Upper lobe of right lung (tissue), 1 donor: ENCODE measurements at places on chromosomes 5 and 9. TPM values are rescaled to one million over a fixed set of nuclear protein-coding genes. Genes with fewer than 3 reads are reported as not detected.

NIPBL gene
- total RNA-seq, result 63.0 TPM

FLT4 gene
- total RNA-seq, result 38.6 TPM

- H3K4me1 ChIP-seq, result peaks cover 17% of the 10 kb centered on the region
- H3K27me3 ChIP-seq, result no peaks in the 10 kb centered on the region
- H3K4me3 ChIP-seq, result no peak overlapping the region
- H3K36me3 ChIP-seq, result no peaks in the 10 kb centered on the region
- DNase-seq, result no peak
These were observed 128.2 kb downstream of the RXRA start for GRCh38 chr9:134454476-134454857.

DNA sequence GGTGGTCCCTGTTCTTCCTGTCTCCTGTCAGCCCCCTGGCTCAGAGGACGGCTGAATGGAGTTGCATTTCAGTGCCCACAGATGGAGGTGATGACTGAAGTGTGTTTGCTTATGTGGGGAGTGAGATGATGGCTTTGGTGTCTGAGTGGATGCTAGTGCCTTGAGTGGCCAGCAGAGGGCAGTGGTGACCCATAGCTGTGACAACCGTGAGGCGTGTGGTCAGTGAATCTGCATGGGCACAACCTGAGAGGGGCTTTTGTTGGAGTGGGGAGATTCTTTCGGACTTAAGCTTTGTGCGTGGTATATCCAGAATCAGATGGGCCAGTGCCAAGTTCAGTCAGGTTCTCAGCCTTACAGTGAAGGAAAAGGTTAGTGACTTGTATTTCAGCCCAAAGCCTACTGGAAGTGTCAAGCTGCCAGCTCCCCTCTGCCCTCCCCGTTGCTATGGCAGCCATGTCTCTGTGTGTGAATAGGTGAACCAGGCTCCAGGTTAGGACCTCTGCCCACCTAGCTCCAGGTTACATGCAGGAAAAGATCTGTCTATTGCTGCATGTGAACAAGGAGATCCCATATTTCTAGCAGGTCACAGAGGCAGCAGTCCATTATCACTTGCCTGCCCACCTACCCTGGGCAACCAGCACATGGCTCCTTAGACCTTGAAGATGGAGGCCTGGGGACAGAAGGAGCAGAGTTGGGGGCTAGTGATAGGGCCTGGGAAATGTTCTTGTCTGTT, 14.7 kb upstream of the CXXC5 start:
- peak; percentile 76 for DNase-seq
- no peak overlapping the region for H3K27ac ChIP-seq
- no peak overlapping the region for H3K4me3 ChIP-seq

- no peaks in the 10 kb centered on the region for H3K4me1 ChIP-seq
- no peak for DNase-seq
- no peak overlapping the region for H3K4me3 ChIP-seq
- no peaks in the 10 kb centered on the region for H3K36me3 ChIP-seq
These were observed 60.9 kb upstream of the GDNF start for GRCh38 chr5:37900692-37901091.

- H3K27ac ChIP-seq, result no peak overlapping the region
- no peaks in the 10 kb centered on the region for H3K36me3 ChIP-seq
- H3K4me1 ChIP-seq, result peaks cover 8% of the 10 kb centered on the region
- no peak overlapping the region for H3K4me3 ChIP-seq
- H3K27me3 ChIP-seq, result no peaks in the 10 kb centered on the region
These were observed 98.5 kb upstream of the SPATA31C2 start for GRCh38 chr9:88236511-88237478.

DNA sequence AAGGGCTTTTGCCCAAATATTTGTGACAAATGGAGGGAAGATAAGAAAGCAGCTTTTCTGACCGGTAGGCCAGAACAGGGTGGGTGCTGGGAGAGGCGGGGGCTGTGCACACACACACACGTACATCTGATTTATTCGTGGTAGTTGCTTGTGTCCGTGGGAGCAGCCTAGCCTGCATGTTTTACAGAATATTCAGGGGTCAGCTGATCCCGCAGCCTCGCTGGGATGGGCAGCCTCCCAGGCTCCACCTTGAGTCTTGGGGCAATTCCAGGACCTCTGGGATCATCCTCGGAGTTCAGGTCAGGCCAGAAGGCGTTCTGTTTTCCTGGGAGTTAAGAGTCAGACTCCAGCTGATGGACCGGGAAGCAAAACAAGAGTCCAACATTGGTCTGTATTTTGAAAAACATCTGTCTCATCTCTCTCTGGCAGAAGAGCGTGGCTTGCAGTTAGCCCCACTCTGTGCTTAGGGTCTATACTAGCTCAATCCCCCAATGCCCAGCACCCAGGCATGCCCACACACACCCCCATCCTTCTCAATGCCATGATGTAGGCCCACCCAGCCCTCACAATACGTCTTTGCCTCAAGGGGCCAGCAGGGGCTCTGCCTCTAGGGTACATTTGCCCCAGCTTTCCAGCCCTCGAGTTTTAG, 210.6 kb downstream of the GOLPH3 start:
- DNase-seq, result no peak
- peak overlapping the region; percentile 61 for H3K27ac ChIP-seq
- no peak overlapping the region for H3K4me3 ChIP-seq
- H3K36me3 ChIP-seq, result no peaks in the 10 kb centered on the region
- peaks cover 19% of the 10 kb centered on the region for H3K4me1 ChIP-seq

DNA sequence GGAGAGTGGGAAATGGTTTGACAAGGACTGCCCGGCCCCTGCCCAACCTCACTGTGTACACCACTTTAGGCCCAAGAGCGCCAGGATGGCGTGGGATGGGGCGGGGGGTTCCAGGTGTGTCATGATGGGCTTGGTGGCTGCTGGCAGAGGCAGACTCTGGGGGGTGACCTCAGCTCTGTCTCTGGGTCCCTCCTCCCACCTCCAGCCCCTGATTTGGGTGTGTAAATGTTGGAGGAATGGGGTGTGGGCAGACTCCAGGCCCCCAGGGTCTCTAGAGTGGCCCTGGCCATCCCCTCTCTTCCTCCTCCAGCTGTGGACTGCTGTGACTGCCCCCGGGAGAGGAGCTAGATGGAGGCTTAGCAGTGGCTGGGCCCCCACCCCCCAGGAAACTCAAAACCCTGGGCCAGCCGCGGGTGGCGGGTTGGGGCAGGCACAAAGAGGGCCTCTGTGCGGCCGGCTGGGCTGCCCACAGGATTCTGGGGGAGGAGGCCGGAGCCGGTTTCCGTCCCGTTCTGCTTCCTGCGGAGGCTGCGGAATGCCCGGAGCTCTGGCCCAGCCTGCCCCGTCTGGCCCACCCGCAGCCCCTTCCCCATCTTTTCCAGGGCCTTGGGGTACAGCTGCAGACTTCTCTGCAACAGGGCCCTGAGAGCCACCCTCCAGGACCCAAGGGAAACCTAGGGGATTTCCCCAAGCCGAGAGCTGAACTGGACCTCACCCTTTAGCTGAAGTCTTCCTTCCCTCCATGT, 23.1 kb downstream of the CXXC5 start:
- H3K36me3 ChIP-seq, result no peaks in the 10 kb centered on the region
- H3K4me3 ChIP-seq, result peak overlapping the region; percentile 1
- peak overlapping the region; percentile 42 for H3K27ac ChIP-seq
- DNase-seq, result no peak

GRCh38 chr9:78585909-78586308, 289.0 kb downstream of the PSAT1 start:
- H3K27ac ChIP-seq, result no peak overlapping the region
- H3K36me3 ChIP-seq, result no peaks in the 10 kb centered on the region
- no peaks in the 10 kb centered on the region for H3K4me1 ChIP-seq
- DNase-seq, result no peak
